ENCODE measurements at places on chromosomes 1 and 21.

DNA sequence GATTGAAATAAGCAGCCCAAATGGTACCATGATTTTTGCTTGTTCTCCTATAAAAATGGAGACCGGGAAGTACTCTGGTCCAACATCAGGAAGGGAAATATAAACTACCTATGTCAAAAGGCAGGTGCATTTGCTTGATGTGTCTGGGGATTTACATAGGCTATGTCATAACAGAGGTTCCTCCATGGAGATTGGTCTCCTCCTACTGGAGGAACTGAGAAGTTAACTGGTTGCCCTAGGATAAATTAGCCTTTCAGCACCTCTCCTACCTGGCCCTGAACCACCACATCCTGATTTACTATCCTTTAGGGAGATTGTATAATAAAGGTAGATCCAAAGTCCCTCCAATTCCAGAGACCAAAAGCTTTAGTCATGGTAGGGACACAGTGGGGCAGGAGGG lies 1109.3 kb upstream of the B3GALT2 start:
- DNase-seq, result no peak

DNA sequence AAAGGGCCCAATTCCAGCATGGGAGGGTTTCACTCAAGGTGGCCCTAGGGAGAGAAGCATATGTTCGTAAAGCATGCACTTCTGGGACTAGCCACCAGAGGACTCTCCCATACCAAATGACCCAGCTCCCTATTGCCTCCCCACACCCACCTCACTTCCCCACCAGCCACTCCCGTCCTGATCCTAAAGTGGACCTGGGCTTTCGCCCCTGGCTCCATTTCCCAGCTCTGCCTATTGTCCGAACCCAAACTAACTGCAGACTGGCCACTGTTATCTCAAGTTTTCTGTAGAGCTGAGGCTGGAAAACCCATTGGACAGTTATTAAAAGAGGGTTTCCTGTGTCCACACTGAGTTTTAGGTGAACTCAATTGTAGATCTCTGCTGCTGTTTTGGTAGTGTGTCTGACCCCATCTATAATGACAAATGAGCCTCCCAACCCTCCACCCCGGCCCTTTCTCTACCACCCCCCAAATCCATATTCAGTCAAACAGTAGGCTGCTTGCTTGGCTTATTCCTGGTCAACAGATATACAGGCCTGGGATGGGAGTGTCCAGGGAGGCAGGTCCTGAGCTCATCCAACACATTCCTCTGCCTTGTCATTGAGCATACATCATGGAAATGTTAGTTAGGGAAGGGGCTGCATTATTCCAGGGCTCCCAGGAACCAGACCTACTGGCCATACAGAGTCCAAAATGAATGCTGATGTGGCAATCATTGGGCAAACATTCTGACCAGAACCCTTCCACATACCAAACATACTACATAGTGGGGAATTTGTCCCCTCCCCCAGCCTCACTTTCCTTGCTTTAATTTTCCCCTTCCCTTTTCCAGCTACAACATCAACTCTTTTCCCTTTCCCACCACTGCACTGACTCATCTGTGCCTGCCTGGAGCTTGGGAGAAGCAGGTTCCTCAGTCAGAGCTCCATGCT lies 59.2 kb downstream of the ABCA4 start:
- DNase-seq, result peak; percentile 93

- peak; percentile 35 for DNase-seq
Observed at GRCh38 chr1:214861615-214862014, 220.9 kb upstream of the KCNK2 start.

DNA sequence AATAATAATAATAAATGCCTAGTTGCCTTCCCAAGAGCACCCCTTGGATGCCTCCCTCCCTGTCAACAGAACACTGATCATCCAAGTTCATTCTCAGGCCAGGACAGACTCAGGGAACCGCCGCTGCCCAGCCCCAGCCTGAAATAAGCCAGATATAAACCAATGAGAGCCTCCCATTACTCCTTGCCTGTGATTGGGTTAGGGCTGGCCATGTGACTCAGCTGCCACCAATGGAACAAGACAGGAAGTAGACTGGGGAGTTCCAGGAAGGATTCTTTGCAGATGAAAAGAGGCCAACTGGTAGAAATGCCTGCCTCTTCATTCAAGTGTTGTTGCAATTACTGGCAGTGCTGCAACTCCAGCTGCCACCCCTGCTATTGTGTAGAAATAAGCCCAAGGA lies 146.4 kb upstream of the TIAM1 start:
- no peak for DNase-seq

- no peak for DNase-seq
Observed at GRCh38 chr1:30126848-30127247, 596.5 kb downstream of the MATN1 start.
